ENCODE measurements at places on chromosomes 4 and X.
A peak's percentile ranks its signal among the peaks of the same experiment; 100 is the strongest.

- DNase-seq: no peak
Observed at GRCh38 chrX:7270933-7271332, 123.0 kb upstream of the PUDP start.

GRCh38 chr4:3312362-3312761 is 19.5 kb downstream of the RGS12 start:
- no peak for DNase-seq

DNA sequence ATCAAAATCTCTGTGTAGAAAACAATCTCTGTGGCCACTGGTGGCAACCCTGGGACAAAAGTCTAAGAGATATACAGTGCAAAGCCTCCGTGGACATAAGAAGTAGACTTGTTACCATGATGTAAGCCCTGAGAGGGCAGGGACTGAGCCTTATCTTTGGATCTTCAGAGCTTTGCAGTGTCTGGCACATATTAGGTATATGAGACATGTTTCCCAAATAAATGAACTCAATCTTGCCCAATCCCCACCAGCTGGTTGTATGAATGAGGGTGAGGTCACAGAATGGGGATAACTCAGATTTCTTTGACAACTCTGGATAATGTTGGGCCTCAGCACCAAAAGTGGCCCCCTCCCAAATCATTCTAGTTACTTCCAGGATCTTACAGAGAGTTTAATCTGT is 511.4 kb upstream of the DIPK2B start:
- DNase-seq: no peak

GRCh38 chr4:24547979-24548378 is 36.4 kb downstream of the DHX15 start:
- no peak for DNase-seq

- DNase-seq: no peak
Observed at GRCh38 chrX:23434356-23434884, 99.8 kb downstream of the PTCHD1 start.

DNA sequence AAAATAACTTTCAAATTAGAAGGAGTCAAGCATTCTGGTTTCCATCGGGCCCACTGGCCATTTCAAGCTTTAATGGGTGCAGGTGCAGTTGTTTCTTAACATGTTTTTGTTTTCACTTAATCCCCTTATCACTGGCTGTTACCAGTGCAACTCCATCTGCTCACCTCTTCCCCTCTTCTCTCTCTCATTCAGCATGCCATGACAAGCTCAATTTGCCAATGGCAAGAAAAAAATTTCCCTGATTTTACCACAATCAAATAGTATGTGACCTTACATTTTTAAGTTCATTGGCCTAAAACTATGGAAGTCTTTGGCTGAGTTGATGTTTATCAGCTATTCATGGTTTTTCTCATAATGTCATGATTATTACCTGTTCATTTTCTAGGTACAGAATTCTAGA is 299.1 kb upstream of the BMP3 start:
- DNase-seq: no peak

GRCh38 chrX:131845201-131845600 is 177.9 kb upstream of the STK26 start:
- no peak for DNase-seq

GRCh38 chr4:174865418-174865985 is 36.5 kb upstream of the GLRA3 start:
- DNase-seq: no peak

DNA sequence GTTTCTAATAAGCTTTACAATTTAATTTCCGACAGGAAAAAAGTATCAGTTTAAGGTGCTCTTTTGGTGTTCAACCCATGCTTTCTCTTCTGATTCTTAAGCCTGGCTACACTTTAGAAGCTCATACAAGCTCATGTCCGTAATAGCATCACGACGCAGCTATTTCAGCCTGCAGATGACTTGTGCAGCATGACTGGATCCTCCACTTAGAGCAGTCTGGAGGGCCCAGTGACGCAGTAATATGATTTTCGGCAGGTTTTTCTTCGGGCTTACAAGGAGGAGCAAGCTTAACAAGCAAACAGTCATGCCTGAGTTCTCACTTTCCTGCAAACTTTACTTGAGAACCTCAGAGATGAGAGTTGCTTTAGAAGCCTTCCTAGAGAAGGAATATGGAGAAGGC is 85.3 kb upstream of the MAML3 start:
- no peak for DNase-seq

DNA sequence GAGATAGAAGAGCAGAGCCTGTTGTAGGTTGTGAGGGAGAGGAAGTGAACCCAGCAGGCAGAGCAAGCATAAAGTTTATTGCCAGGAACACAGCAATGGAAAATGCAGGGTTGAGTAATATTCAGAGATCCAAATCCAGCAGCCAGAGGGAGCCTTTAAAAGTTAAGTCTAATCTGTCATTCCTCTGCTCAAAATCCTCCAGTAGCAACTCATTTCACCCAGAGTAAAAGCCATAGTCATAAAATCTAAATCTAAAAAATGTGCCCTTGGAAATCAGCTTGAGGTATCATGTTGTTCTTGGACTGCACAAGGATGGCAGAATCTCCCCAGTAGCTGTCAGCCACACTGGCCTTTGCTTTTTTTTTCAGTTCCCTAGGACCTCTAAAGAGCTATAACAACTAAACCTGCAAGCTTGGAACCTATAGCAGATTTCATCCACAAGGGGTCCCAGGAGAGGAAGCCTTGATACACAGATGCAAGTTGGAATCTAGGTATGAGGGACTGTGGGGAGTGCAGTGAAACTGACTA is 62.9 kb upstream of the FRAS1 start:
- no peak for DNase-seq

GRCh38 chrX:38796946-38797345 is 4.3 kb upstream of the MID1IP1 start:
- no peak for DNase-seq

DNA sequence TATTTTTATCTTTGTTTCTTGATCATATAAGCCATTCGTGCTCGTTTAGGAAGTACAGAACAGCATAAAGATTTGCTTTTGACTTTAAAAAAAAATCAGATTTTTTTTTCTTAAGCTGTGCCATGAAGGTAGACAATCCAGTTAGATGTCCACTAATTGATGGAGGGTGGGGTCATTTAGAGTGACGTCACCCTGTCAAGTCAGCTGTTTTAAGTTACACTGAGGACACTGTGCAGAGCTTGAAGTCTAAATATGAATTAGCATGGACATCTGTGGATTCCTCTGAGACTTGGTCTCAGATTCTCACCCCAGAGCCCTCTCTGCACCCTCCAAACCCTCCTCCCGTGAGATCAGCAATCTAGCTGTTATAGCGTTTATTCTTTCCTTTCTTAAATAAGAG is 63.9 kb downstream of the ENPP6 start:
- no peak for DNase-seq

DNA sequence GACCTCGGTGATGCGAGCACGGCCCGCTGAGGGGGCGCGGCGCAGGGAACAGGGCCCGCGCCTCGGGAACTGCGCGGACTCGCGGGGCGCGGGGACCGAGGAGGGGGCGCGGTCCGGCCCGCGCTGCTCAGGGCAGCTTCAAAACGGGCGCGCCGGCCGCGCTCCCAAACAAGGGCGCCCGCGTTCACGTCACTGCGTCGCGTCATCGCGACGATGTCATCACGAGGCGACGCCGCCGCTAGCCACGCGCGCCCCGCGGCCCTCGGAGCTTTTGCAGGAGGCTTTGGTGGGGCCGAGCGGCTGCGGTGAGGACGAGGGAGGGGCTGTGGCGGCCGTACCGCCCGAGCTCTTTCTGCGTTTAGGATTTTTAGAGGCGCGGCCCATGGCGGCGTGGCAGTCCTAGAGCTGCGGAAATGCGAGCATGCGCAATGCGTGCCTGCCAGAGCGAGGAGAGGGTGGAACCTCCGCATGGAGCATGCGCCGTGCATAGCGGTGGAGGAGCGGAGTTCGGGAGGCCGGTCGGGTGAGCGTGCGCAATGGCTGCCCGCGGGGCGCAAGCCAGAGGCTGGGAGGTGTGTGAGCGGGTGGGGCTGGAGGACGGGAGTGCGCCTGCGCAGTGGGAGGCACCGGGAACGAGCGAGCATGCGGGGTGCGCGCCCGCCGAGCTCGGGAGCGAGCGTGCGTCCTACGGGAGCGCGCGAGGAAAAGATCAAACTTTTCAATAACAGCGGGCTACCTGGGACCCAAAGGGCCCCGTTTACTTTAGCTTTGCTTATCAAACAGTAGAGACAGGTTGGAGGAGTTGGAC is at the start of gene PPP2R3B:
Gene PPP2R3B (minus strand): TSS at position 140 of the 808 bp plus-strand sequence. CDS start 216 bp downstream, outside the sequence.
- DNase-seq: peak; percentile 98

DNA sequence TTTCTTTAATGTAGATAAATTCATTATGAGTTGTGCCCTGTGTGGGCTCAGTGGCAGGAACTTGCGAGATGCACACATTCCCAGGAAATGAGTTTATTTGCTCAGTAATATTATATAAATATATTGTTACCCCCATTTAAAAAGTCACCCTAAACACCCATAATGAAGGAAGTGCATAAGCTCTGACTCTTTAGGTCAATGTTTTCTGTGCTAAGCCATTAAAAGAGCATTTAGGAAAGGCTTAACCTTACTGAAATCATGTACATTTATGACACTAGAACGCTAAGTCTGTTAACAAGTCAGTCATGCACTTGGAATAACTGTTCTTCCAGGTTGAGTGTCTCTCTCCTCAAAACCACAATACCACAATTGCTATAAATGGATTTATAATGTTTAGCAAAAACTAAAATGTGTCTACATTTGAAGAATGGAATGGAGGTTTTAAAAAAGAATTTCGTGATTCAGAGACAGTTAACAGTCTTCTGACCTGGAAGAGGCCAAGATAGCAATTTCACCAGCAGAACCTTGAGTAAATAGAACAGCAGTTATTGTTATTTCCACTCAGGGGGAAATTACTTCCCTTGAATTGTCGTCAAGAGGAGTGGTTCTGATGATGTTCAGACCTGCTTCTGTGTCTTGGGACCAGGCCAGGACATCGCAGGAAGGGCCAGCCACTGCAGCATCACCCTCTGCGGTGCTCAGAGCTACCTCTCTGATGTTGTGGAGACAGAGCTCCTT is 91.1 kb upstream of the VEGFC start:
- no peak for DNase-seq

DNA sequence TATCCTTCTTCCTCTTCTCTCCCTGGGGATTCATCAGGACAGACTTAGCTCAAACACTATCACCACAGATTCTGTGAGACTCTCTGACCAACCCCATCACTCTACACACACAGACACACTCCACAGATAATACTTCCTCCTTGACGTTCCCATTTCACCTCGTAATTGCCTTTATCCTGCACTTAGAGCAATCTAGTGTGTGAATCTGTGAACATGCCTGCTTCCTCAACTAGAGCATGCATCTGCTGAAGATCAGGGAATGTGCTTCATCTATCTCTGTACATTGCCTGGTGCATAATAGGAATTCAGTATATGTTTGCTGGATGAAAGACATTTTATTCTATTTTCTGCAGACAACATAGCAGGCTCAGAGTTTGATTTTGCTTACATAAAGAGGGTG is 25.1 kb upstream of the HS6ST2 start:
- DNase-seq: no peak

- DNase-seq: no peak
Observed at GRCh38 chrX:153731117-153731844, 6.6 kb downstream of the ABCD1 start.

DNA sequence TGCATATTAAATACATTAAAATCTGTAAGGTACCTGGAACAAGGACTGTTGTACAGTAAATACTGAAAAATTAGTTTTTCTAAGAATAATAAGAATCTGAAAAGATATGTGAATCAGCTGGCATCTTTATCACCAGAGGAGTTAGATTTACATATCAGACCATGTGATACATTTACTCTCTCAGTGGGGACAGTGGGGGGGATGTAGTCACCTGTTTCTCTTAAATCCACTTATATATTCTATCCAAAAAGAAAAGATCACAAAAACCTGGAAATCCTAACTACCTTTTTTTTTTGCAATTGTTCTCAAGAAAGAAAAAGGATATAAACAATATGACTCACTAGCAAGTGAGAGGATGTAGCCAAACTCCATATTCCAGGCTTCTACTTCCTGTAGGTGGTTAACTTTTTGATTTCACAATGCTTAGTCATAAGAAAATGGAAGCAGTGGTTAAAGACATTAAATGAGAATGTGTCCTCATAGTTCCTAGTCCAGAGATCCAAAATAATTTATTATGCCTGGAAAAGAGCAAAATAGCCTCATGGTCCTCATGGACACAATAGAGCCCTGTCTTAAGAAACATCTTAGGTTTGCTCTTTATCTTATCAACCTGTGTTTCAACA is 22.5 kb upstream of the MYOZ2 start:
- DNase-seq: no peak

DNA sequence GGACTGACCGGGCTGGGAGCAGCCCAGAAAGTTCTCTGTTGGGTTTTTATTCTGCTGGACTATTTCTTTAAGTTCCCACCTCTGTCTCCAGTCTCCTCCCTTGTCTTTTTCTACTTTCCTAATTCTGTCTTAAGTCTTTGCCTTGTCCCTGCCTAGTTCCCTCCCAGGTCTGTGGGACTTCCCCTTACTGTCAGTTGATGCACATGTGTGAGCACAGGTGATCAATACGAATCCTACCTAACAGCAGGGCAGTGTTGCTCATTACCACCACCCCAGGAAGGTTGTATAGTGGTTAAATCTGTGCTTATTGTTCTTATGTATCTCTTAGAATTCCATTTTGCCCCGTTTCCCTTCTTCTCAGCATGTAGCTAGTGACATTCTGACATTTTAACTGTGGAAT is 62.1 kb downstream of the GALNTL6 start:
- DNase-seq: no peak

DNA sequence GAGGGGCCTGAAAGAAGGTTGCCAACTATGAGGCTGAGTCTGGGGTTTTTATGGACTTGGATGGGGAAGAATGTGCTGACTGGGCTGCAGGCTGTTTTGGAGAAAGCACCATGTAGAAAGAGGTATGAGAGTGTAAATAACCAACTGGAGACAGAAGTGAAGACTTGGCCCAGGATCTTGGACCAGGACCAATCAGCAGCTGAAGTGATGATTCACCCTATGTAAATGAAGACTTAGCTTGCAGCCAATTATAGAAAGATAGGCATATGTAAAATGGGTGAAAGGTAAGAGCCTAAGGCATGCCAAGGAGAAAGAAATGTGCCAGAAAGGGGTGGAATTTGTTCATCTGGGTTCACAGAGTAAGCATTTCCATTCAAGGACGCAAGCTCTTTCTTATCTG is 856.7 kb upstream of the PRKX start:
- DNase-seq: no peak

DNA sequence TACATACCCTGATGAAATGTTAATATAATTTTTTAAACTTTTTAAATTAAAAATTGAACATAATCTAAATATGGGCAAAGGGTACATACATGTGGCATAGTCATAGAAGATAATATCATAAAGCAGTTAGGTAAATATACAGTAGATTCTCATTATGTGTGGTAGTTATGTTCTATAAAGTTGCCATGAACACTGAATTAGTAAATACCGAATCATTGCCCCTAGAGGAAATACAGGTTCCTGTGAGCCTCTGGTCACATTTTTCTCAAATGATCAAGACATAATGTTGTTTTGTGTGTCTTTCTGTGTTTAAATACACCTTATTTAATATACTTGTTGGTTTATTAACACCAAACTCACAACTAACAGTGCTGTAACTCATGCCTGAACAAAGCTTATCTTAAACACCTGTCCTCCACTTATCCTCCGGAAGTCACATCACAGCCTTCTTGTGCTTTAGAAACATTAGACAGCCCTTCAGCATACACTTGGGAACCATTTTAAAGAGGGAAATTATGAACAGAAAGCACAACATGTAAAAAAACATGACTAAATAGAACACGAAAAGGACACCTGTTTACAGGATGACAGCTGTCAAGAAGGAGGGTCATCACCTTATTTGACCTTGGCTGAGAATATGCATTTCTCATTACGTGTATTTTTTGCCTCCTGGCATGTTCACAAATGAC is 169.4 kb upstream of the NAP1L5 start:
- DNase-seq: no peak

Data from activated CD8-positive, alpha-beta memory T cell treated with anti-CD3 and anti-CD28 coated beads for 1 hour (primary cell).